ENCODE measurements at places on chromosomes 1 and 21.

- DNase-seq: no peak
Observed at GRCh38 chr1:82401116-82401515, 600.4 kb downstream of the ADGRL2 start.

- DNase-seq: peak; percentile 84
Observed at GRCh38 chr1:158112994-158113758, 67.5 kb upstream of the CD1D start.

DNA sequence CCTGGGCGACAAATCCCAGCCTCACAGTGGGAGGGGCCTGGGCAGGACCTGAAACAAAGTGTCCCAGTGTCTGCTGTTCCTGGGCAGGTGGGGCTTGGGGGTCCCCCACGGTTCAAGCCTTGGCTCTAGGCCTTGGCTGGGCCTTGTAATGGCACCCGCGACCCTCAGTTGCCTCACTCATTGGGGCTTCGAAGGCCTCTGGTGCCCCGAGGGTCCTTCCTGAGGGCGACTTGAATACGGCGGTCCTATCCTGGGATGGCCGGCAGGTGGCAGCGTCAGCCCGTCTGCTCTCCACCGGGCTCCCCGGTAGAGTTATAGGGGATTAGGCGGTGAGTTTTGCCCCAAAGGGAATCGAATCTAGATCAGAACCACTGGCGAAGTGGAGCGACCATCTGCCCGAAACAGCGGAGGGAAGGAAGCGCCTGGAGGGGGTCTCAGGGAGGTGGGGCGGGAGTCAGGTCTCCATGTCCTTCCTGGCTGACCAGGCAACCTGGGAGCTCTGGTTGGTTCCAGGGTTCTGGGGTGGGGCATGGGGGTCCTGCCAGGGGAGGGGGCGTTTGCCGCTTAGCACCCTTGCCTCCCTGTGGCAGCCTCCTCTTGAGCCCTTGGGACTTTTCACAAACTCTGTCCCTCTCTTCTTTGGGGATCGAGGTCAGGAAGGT, 2.1 kb upstream of the PEX10 start:
- DNase-seq: peak; percentile 86

- no peak for DNase-seq
Observed at GRCh38 chr1:155890251-155890650, 20.9 kb downstream of the RIT1 start.

DNA sequence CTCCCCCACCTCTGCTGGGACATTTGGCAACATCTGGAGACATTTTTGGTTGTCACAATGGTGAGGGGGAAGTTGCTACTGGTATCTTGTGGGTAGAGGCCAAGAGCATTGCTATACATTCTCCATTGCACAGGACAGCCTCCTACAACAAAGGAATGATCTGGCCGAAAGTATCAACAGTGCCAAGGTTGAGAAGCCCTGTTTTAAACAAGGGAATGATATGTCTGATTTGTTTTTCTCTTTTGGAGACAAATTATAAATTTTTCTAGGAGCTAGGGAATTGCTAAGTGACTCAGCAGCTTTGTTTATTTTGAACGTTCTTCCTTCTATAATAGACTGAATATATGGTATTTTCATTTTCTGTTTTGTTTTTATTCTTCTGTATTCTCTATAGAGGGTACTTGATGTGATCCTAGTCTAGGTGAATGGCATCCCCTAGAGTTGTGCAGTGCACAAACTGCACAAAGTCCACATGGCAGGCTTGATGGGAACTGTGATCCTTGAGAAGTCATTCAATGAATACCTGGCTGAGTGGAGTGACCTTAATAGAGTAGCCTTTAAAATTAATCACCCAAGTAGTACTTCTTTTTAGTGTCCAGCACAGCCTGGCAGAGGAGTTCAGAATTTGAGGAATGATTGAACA, 288.6 kb upstream of the USP24 start:
- no peak for DNase-seq

DNA sequence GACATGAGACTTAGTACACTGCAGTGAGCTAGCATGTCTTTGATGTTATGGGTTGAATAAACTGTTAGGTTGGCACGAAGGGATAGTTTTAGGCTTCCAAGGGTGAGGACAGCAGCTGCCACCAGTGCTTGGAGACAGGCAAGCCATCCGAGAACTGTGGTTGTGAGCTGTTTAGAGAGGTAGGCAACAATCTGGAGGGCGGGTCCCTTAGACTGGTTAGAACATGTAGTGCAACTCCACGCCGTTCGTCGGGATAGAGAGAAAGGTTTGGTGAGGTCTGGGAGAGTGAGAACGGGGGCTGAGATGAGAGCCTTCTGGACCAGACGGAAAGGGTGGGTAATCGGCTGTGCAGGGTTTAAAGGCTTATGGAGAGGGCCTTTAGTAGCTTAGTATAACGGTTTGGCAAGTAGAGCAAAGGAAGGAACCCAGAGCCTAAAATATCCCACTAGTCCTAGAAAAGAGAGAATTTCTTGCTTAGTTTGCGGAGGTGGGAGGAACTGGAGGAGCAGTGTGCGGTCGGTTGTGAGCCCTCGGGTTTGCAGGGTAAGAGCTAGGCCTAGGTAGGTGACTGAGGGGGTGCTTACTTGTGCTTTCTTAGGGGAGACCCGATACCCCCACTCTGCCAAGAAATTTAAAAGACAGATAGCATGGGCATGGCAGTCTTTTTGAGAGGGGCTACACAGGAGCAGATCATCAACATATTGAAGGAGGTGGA, 72.8 kb downstream of the CNST start:
- no peak for DNase-seq

DNA sequence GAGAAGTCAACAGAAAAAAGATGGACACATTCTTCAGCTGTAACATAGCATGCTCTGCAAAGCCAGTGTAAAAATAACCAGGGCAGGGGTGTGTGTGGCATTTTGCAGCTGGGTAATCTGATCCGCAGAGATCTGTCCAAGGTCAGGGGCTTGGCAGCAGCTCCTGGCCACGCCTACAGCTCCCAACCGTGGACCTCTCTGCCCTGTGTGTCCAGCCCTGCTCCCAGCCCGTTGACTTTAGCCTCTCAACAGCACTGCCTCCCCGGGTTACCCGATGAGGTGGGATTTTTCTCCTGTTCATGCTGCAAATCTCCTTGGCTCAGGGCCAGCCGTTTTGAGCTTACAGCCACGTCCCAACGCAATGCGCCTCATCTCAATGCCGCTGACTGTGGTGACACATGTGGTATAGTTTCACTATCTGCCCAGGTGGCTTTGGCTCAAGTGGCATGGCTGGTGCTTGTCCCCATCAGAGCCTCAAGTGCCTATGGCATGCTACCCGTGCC, 68.1 kb downstream of the VWA5B1 start:
- DNase-seq: peak; percentile 72

- peak; percentile 59 for DNase-seq
Observed at GRCh38 chr21:17436626-17437111, 76.2 kb upstream of the CXADR start.

DNA sequence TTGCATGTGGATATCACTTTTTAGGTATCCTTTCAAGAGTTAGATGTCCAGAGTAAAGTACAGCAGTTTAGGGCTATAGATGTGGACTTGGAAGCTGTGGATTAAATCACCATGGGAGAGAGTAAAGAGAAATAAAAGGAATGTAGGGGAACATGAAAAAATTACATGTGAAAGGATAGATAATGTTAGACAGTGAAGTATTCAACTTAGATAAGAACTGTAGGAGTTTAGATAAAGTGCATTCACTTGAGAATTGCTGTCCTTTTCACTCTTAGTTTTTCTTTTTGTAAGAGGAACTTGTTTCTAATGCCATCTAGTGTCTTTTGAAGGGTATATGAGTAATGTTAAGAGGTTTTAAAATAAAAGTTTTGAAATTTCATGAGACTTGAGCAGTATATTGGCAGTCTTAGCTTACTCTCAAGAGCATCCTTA, 40.1 kb downstream of the MAST2 start:
- DNase-seq: no peak

Data from hepatocyte (in vitro differentiated cells).